ENCODE measurements at places on chromosomes 4 and X.

GRCh38 chrX:40104630-40104984 is 6.8 kb upstream of the BCOR start:
- no peak for DNase-seq

DNA sequence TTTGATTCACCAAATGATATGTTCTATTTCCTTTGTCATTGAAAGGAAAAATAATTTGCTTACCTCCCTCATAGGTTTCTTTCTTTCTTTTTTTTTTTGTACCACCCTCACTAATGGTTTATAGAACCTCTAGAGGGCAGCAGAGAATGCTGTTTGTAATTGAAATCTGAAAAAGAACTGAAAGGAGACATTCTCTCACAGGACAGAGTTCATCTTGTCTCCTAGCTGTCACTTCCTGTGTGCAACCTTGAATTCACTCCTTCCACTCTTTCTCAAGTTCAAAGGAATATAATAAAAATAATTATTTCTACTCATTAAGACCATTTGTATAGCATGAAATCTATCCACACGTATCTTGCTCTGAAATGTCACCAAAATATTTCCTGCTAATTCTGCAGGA is 51.0 kb downstream of the GUCY1B1 start:
- peak; percentile 49 for DNase-seq

DNA sequence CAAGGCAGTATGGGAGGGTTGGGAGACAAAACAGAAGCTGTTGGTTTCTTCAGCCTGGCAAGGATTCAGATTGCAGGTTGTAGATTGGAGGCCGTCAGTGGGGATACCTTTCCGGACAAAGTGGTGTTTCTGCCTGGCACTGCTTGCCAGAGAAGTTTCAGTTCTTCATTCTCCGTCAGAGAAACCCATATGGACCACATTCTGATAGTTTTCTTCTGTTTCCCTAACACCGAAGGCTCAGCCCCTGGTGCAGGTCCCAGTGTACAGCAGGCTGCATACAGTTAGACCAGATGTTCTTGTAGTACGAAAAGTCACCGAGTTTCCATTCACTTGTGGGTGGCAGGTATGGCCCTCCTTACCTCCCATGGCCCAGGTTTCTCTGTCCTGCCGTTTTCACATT is 107.3 kb downstream of the PTTG2 start:
- DNase-seq: no peak

- peak; percentile 0 for DNase-seq
These were observed 222.8 kb downstream of the FRMPD4 start for GRCh38 chrX:12360986-12361598.

- no peak for DNase-seq
These were observed 251.5 kb upstream of the RASGEF1B start for GRCh38 chr4:81723019-81723884.

DNA sequence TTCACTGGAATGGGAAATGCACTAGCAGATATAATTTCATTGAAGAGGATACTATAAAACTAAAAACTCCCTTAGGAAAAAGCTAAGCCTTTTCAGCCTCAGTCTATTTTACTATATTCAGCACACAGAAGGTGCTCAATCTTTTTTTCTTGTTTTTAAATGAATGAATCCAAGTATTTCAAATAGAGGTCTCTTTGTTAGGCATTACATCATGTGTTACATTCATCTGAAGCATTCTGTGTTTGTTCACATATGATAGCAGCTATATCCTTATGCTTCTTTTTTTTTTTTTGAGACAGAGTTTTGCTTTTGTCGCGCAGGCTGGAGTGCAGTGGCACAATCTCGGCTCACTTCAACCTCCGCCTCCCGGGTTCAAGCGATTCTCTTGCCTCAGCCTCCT is 278.4 kb downstream of the CAMK2D start:
- no peak for DNase-seq

DNA sequence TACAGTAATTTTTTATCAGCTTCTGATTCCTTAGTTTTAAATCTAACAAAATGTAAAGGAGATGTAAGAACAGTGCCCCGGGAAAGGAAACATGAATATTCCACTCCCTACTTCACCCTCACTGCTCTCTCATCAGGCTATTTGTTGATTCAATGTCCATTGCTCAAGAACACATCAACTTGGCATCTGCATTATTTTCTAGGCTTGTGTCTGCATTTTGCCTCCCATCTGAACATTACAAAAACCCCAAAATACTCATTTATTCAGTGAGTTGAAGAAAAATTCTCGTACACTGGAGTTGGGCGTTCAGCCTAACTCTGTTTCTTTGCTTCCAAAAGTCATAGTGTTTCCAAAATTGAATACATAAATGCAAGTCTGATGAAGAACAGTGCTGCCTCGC is 25.6 kb downstream of the ARHGAP6 start:
- DNase-seq: no peak

GRCh38 chr4:163949976-163950601 is 455.6 kb downstream of the TMA16 start:
- no peak for DNase-seq

- DNase-seq: no peak
These were observed 93.3 kb downstream of the STIM2 start for GRCh38 chr4:26953770-26954423.

- DNase-seq: no peak
These were observed 30.9 kb upstream of the FAM156A start for GRCh38 chrX:52988985-52989917.

GRCh38 chr4:67375291-67375690 is 170.0 kb downstream of the CENPC start:
- no peak for DNase-seq

GRCh38 chr4:142473218-142473959 is 372.7 kb downstream of the INPP4B start:
- DNase-seq: no peak

DNA sequence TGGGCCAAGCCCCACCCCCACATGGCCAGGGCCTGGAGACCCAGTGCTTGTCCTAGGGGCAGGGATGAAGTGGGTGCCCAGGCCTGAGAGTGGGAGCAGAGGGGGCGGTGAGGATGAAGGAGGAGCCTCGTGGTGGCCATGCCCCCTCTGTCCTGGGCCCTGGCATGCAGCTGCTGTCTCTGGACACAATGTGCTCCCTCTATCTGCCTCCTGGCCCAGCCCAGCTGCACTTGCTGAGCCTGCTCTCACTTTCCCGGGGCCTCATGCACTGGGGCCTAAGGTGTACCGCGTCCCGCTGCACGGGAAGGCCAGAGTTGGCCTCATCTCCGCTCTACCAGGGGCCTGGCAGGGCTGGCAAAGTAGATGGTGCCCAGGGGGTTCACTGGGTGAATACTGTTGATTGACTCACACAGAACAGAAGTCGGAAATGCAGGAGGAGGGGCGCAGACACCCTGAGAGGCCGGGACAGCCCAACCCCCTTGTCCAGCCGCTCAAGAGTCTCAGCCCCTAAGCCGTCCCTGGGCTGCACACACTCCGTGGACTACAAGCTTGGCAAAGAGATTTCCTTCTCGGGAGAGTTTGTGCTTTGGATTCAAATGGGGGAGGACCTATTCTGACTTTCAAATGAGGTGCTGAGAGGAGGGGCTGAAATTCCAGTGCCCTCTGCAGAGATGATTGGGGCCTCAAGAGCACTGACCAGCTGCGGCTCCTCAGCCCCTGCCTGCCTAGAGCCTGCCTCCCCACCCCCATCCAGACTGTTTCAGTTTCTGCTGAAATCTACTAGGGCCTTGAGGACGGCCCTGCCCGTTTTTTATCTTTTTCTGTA is 112.4 kb downstream of the PSAPL1 start:
- DNase-seq: no peak

- DNase-seq: no peak
These were observed 51.9 kb downstream of the EVC2 start for GRCh38 chr4:5656415-5656814.

DNA sequence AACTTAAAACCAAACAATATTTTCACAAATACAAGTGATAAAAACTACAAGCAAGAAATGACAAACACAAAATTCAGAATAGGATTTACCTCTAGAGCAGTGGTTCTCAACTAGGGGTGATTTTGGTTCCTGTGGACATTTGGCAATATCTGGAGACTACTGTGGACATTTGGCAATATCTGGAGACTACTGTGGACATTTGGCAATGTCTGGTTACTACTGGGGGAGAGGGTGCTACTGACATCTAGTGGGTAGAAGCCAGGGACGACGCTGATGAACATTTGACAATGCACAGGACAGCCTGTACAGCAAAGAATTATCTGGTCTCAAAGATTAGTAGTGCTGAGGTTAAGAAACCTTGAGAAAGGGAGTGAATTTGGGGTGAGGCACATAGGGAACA is 169.8 kb downstream of the CLCN4 start:
- no peak for DNase-seq

- no peak for DNase-seq
These were observed 43.2 kb upstream of the BMPR1B start for GRCh38 chr4:94714365-94715160.

Data from NCI-H1930 (cell line).